Stimulated activated CD4-positive, alpha-beta T cell treated with anti-CD3 and anti-CD28 coated beads, Interleukin-1b, Interleukin-23, amount 100 ng/mL, for 1 hour (primary cell): ENCODE measurements at places on chromosomes 16 and 17.

GRCh38 chr16:801584-802363, 1.2 kb upstream of the GNG13 start:
- no peak for DNase-seq

- no peak for DNase-seq
Observed at GRCh38 chr17:26773189-26774188, 520.4 kb upstream of the WSB1 start.

DNA sequence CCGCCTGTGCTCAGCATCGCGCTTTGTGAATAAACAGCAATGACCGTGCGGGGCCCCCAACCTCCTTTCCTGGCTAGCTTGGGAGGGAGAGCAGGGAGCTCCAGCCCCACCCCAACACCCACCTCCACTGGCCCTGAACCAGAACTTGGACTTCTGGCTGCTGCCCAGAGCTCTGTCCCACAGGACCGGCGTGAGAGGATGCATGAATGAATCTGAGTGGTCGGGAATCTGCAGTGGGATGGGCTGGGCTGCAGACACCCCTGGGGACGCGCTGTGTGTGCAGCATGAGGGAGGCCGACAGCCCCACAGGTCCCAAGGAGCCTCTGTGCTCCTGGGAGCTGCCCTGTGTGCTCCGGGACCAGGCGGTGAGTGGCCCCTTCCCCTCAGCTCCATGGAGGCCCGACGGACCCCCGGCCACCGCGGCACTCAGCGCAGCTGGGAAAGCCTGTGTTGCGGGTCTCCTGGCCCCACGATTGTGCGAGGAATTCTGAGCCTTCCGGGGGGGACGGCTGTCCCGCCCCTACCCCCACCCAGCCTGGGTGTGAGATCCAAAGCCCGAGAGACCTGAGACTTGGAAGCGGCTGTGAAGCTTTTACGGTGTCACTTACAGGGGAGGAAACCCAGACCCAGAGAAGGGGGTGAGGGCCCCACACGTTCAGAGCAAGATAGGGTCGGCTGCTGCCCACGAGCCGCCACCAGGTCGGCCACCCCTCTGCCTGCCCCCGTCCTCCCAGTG, 5.4 kb downstream of the PIEZO1 start:
- no peak for DNase-seq

- no peak for DNase-seq
Observed at GRCh38 chr16:9225527-9226316, 134.3 kb downstream of the HAPSTR1 start.

DNA sequence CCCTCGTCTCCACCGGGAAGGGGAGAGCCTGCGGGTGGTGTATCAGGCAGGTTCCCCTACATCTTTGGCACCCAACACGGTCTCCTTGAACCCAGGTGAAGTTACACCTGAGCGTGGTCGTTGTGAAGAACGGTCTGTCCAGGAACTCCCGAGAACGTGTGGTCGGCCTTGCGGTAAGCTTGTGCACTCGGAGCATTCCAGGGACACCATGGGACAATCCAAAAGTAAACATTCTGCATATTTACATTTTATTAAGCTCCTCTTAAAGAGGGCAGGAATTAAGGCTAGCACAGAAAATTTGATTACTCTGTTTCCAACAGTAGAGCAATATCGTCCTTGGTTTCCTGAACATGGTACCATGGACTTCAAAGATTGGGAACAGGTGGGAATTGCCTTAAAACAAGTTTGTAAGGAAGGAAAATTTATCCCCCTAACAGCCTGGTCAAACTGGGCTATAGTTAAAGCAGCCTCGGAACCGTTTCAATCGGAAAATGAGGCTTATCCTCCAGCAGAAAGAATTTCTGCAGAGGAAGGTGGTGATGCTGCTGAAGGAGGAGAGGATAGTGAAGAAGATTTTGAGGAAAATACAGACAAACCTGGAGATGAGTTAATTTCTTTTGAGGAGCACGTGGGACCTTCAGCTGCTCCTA, 18.2 kb downstream of the ALOX15B start:
- no peak for DNase-seq

GRCh38 chr17:78532922-78533640, 44.1 kb downstream of the DNAH17 start:
- no peak for DNase-seq

GRCh38 chr16:56744996-56745640, 15.2 kb downstream of the NUP93 start:
- DNase-seq, result no peak

DNA sequence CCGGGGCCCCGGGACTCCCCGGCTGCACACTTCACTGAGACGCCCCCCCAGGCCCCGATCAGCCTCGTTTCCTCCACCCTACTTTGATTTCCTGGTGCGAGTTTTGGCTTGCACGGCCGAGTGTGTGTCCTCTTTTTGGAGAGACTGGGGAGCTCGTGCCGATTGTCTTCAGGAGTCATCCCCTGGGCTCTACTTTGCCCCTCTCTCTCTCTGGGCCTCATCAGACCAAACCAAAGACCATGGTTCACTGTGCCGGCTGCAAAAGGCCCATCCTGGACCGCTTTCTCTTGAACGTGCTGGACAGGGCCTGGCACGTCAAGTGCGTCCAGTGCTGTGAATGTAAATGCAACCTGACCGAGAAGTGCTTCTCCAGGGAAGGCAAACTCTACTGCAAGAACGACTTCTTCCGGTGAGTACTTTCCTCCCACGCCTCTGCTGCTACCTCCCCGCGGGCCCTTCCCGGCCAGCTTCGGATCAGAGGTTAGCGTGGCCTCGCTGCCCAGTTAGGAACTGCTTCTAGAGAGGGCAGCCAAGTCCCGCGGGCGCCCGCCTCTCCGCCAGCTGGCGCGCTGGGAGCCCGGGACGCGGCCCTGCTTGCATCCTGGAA, 787 bp downstream of the LHX1 start:
- DNase-seq, result no peak

- no peak for DNase-seq
Observed at GRCh38 chr17:76076765-76077583, 2.0 kb upstream of the ZACN start.

DNA sequence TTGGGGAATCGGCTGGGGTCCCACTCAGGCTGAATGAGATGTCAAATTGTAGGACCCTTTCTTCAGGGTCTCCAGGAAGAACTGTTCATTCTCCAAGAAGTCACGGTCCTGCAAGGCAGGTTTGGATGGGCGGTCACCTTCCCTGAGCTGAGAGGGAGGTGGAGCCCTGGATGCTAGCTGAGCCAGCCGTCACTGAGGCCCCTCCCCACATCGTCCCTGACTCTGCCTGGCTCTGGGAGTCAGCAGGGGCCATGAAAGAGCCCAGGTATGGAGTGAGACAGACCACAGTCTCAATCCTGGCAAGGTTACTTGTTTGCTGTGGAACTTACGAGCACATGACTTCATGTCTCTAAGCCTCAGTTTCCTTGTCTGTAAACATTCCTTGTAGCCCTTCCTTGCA, 6.0 kb upstream of the MRPL38 start:
- no peak for DNase-seq

DNA sequence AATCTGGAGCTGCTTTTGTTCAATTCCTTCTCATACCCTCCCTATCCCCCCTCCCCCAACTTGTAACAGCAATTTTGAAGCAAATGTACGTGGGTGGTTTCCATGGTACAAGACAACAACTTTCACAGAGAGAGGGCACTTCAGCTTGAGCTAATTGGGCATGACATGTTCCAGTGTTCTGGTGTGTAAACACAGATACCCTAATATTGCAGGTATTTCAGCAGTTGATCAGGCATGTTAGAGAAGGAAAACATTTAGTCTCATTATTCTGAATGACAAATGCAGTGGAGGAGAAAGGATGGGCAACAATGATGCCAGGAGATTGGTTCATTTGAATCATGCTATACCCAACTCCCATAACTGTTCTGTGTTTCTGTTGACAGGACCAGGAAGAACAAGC, 137.5 kb downstream of the TRIM37 start:
- DNase-seq, result no peak

DNA sequence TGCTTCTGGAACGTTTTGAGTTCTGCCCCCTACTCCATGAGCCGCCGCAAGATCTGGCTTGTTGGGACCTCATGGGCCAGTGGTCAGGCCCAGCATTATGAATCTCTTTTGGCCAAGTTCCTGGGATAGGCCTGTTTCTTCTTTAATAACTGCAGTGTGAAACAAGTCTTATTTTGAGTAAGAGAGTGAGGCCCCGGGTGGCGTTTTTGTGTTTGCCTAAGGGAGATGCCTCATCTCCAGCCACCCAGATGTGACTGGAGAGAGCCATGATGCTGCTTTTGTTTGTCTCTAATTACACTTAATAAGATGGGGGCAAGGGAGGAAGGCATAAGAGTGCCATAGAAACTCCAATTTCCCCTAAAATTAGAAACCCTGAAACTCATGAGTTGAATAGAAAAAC, 39.8 kb downstream of the KSR1 start:
- no peak for DNase-seq

- DNase-seq, result no peak
Observed at GRCh38 chr17:82354804-82355308, 4.2 kb upstream of the TEX19 start.
